Heart left ventricle (tissue), 16 donors: ENCODE measurements at places on chromosomes 1 and 21.
A peak's percentile ranks its signal among the peaks of the same experiment; 100 is the strongest.

- DNase-seq = no peak
Measured at GRCh38 chr1:187374742-187375141, 546.0 kb downstream of the PLA2G4A start.

- DNase-seq = no peak
Measured at GRCh38 chr1:15938628-15939161, 37.2 kb downstream of the ZBTB17 start.

DNA sequence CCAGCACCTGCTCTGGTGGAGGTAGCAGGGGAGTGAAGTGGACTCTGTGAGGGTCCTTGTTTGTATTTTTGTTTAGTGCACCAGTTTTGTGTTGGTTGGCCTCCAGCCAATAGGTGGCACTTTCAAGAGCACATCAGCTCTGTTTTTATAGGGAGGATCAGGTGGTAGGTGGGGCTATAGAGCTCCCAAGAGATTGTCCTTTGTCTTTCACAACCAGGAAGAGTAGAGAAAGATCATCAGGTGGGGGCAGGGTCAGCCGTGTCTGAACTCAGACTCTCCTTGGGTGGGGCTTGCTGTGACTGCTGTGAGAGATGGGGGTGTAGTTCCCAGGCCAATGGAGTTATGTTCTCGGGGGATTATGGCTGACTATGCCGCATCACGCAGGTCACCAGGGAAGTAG lies 159.8 kb downstream of the ZNF326 start:
- DNase-seq = no peak

DNA sequence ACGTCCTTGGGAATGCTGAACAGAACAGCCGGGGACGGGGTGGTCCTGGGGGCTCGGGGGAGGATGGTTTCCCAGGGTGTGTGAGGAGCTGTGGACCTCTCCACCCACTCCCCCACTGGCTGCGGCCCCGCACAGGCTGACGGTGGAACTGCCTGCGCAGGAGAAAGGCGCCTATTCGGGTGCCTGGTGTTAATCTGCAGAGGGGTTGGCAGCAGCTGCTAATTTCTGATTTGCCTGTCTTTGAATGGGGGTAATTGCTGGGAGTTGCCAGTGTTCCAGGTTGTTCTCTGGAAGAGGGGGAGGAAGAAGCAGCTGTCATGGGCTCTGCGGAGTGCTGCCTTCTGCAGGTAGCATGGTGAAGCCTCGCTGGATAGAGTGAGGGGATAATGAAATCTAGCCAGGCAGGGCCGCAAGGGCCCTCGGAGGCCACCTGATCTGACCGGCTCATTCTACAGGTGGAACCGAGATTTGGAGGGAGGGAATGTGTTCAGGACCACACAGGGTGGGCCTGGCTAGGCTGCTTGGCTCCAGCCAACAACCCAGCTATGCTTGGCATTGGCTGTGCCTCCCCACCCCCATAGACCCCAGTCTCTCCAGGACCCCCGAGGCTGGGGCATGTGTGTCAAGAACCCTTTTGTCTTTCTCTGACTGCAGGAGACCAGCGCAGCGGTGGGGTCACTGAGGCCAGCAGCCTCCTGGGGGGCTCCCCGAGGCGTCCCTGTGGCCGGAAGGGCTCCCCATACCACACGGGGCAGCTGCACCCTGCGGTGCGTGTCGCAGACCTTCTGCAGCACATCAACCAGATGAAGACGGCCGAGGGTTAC lies 67.1 kb downstream of the PTPRU start:
- DNase-seq = no peak

GRCh38 chr1:150268340-150268704 lies 494 bp downstream of the APH1A start:
- DNase-seq = peak; percentile 40

DNA sequence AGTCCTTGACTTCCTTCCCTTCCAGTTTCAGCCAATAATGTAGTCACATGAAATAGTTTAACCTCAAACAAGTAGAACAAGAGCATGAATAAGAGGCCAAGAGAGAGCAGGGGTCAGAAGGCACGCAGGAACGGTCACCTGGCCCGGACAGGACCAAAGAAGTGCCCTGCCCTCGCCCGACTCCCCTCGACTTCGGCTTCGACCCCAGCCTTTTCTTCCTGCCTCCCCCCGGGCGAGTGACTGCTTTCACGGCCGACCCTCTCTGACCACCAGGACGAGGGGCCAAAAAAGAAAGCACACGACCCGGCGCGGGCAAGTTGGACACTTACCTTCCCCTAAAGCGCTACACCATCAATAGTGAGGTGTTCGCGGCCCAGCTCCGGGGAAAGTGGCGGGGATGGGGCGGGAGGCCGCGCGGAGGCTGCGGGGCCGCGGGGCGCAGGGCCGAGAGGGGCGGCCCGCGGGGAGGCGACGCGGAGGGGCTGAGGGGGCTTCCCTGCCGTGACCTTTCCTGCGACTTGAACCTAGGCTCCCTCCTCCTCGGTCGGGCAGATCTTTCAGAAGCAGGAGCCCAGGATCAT lies 519 bp downstream of the RERE start:
- peak; percentile 38 for DNase-seq

DNA sequence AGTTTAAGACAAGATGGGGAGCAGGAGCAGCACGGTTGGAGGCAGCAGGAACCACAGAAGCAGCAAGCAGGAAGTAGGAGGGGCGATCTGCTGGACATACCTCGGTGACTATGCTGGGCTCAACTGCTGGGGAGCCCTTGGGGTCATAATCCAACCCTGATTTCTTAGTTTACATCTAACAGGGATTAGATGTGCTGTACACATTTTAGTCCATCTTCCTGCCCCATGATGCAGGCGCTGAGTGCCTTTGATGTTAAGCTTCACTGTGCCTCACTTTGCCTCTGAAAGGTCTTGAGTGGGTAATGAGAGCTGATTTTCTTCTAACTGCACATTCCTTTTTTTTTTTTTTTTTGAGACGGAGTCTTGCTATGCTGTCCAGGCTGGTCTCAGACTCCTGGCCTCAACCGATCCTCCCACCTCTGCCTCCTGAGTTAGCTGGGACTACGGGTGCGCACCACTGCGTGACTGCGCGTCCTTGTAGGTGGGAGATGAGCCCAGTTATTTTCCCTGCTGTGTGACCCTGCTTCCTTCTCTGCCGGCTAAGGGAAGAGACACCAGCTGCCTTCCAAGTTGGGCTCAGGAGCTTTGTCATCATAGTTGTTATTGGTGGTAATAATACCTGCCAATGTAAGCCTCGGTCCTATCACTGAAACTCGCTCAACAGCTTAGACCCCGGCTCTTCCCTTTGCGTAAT lies 1.1 kb upstream of the RCAN3 start:
- DNase-seq = no peak

DNA sequence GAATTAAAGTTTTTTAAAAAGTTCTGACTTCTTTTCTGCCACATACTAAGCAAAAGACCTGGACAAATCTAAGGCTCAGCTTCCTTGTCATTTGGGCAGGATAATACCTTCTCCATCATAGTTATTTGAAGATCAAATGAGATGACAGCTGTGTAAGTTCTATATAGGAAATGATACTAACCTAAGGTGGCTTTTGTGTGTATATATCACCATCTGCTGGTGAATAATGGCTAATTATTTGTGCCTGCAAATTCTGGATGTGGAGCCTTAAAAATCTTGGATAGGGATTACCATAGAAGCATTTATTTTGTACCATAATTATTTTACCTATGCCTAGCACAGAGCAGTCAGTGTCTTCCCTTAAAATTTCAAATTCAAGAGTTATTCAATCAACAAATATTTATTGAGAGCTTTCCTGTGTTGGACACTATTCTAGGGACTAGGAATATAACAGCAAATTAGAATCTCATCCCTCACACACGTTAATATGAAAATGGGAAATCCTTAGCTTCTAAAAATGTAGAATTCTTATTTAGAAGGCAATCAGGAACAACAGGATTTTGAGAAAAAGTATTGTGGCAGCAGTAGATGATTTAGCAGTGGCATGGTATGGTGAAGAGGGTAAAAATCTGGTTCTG lies 89.8 kb downstream of the TMEM200B start:
- no peak for DNase-seq

GRCh38 chr21:41666641-41667081 lies 100.2 kb downstream of the RIPK4 start:
- no peak for DNase-seq

DNA sequence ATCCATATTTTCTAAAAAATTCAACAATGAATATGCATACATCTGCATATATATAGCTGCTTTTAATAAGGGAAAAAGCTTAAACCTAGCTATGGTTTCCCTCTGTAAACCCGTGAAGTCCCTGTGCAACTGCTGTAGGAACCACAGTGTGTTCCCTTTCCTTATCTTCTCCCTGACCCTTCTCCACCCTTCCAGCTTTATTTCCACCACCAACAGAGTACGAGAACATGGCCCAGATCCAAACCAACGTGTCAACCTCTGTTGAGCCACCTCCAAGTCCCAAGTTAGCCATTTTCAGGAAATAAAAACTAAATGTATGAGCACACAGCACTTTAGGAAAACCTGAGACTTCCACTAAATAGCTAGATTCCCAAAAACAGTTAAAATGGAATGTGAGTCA lies 20.3 kb downstream of the SUSD4 start:
- peak; percentile 68 for DNase-seq

- DNase-seq = no peak
Measured at GRCh38 chr1:236393681-236394481, at the start of gene EDARADD. TSS of gene EDARADD (plus strand) at chr1:236394286. CDS start at chr1:236394445, 159 bp downstream.

GRCh38 chr1:74571493-74571800 lies 59.0 kb upstream of the LRRC53 start:
- no peak for DNase-seq

- no peak for DNase-seq
Measured at GRCh38 chr1:42981871-42982270, 23.2 kb upstream of the SLC2A1 start.

DNA sequence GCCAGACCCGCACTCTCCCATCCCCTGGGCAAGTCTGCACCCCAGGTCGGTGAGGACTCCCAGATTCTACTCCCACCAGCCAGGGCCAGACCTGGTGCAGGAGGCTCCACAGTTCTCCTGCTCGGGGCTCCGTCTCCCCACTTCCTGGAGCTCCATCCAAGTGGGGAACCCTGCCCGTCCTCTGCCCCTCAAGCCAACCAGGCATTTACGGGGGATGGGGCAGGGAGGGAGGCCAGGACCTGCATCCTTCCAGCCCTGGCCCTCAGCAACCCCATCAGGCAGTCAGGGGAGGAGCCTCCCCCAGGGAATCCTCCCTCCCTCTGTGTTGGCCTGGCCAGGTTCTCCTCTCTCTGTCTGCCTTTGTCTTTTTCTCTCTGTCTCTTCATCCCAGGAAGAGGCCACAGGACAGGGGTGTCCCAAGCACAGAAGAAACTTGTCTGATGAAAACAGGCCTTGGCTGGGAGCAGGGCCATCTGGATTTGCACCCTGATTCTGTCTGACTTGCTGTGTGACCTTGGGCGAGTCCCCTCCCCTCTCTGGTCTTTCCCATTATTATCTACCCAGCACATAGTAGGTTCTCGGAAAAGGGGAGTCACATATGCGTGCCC lies 18.5 kb upstream of the EPHA2 start:
- DNase-seq = no peak

- DNase-seq = no peak
Measured at GRCh38 chr1:208639382-208639781, 395.2 kb upstream of the PLXNA2 start.

GRCh38 chr1:158989424-158989823 lies 20.3 kb upstream of the IFI16 start:
- no peak for DNase-seq

DNA sequence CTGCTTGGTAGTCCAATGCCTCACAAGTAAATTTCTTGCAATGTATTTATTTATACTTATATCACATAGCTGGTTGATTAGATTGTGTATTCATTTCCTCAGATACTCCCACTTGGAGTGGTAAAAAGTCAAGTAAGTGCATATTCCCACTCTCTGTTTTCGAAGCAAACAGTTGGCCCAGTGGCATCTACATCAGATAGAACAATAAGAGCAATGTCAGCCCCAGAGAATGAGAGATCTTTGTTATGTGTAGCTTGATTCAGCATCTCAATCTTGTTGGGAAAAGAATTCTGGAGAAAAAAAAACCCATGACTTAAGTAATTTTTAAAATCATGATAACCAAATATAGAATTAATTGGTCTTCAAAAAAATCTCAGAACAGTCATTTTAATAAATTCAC lies 25.5 kb downstream of the RGL1 start:
- DNase-seq = no peak

GRCh38 chr1:94284476-94284875 lies 47.1 kb upstream of the ARHGAP29 start:
- no peak for DNase-seq

- DNase-seq = no peak
Measured at GRCh38 chr1:147837129-147837963, 65.2 kb upstream of the GJA8 start.

DNA sequence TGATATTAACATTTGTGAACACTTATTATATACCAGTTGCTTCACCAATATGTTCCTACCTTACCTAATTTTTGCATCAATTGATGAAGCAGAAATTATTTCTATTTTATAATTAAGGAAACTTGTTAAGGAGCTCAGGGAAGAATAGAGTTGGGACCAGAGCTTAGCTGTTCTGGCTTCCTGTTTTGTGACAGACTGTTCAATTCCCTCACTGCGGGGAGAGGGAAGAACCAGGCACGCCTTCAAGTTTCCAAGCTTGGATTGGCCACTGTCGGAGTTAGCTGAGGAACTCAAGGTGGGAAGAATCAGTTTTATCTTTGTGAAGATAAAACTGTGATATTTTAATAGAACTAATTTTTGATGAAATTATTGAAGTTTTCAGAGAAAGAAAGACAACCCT lies 142.3 kb upstream of the LMO4 start:
- no peak for DNase-seq

DNA sequence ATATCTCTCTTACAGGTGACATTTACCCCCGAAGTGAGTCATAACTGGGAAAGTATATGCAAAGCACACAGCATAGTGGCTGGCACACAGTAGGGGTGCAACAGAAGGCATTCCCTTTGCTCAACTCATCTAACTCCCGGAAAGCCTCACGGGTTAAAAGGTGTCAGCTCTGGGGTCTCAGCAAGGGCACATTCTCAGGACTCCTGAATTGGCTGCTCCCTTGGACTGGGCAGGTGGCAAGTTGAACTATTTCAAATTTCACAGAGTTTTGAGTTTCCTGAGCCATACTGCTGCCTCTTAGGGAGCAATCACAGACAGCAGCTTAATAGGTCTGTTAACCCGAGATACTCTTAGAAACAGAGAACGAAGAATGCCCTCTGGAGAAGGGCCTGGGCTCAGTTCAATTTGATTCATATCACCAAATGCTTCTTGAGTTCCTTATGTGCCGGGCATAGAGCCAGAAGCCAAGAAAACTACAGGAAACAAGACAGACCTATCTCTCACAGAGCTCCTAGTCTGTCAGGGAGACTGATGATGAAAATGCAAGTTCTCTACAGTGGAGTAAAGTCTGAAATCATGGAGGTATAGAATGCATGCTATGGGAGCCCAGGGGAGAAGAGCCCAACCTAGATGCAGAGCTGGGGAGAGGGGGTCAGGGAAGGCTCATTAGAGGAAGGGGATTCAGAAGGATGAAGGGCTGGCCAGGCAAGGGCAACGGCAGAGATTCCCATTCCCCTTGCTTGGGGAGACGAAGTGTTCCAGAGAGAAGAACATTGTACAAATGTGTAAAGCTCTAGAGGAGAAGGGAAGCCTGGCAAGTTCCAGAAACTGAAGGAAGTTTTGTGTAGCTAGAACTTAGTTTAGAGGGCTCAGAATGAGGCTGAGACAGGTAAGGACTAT lies 143.9 kb upstream of the HMGB4 start:
- no peak for DNase-seq
